ENCODE measurements at places on chromosomes 7 and 10. TPM values are rescaled to one million over a fixed set of nuclear protein-coding genes. Genes with fewer than 3 reads are reported as not detected.

Gene SSC4D
- not detected for total RNA-seq

Gene SHTN1
- not detected for total RNA-seq

Gene GSTO2
- total RNA-seq, result 0.89 TPM

Gene TPST1
- total RNA-seq, result 13.0 TPM

Gene PON1
- total RNA-seq, result not detected

Gene RAPGEF5
- total RNA-seq, result 37.6 TPM

Gene TSPAN12
- not detected for total RNA-seq

Gene TWIST1
- total RNA-seq, result not detected

Gene MYH16
- total RNA-seq, result not detected

Gene ASL
- 48.7 TPM for total RNA-seq

Gene STEAP2
- not detected for total RNA-seq

Gene KIF5B
- 44.1 TPM for total RNA-seq

Gene OPALIN
- not detected for total RNA-seq

Gene GDF10
- total RNA-seq, result not detected
